ENCODE measurements at places on chromosomes 5 and 9. TPM values are rescaled to one million over a fixed set of nuclear protein-coding genes. Genes with fewer than 3 reads are reported as not detected.

DNA sequence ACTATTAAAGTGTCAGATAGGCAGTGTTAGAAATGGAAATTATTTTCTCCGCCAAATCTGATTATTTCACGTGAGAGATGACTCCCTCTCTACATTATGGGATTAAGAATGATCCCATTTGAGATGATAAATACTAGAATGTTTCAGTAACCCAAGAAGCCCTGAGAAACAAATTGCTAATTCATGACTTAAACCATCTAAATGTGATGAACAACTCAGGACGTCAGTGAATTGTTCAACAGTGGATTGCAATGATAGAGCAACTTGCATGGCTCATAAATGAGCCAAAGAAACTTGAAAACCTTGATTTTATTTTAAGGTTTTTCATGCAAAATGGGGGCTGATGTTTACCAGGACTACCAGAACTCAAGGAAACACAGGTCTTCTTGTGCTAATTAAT, 350.5 kb upstream of the WWC1 start:
- no peaks in the 10 kb centered on the region for H3K36me3 ChIP-seq
- no peak overlapping the region for H3K27ac ChIP-seq
- H3K4me3 ChIP-seq: no peak overlapping the region
- H3K4me1 ChIP-seq: peaks cover 9% of the 10 kb centered on the region
- no peak for DNase-seq

GRCh38 chr5:96896806-96897205, 20.5 kb downstream of the ERAP2 start:
- H3K27ac ChIP-seq: peak overlapping the region; percentile 96
- no peak for DNase-seq
- H3K4me1 ChIP-seq: peaks cover 50% of the 10 kb centered on the region
- H3K27me3 ChIP-seq: no peaks in the 10 kb centered on the region

- H3K4me3 ChIP-seq: no peak overlapping the region
- no peaks in the 10 kb centered on the region for H3K27me3 ChIP-seq
- no peaks in the 10 kb centered on the region for H3K4me1 ChIP-seq
- peaks cover 64% of the 10 kb centered on the region for H3K36me3 ChIP-seq
Measured at GRCh38 chr9:131610231-131610761, 65.0 kb downstream of the PRRT1B start.

- H3K36me3 ChIP-seq: no peaks in the 10 kb centered on the region
- H3K4me1 ChIP-seq: no peaks in the 10 kb centered on the region
- H3K27me3 ChIP-seq: peaks cover 14% of the 10 kb centered on the region
- H3K4me3 ChIP-seq: no peak overlapping the region
- H3K27ac ChIP-seq: no peak overlapping the region
Measured at GRCh38 chr5:39640552-39640951, 215.8 kb upstream of the DAB2 start.

DNA sequence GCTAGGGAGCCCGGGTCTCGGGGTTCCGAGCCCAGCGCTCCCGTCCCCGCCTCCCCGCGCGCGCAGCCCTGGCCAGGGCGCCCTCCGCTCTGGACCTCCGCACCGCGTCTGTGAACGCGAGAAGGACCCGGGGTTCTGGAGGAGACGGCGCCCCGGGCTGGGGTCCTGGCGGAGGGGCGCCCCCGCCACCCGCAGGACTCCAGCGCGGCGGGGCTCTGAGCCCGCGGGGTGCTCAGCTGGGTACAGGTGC, 431 bp downstream of the TMOD1 start:
- DNase-seq: no peak
- H3K36me3 ChIP-seq: no peaks in the 10 kb centered on the region
- H3K27me3 ChIP-seq: peaks cover 47% of the 10 kb centered on the region
- peaks cover 13% of the 10 kb centered on the region for H3K4me1 ChIP-seq

GRCh38 chr9:33714989-33715388, 80.4 kb upstream of the PRSS3 start:
- no peaks in the 10 kb centered on the region for H3K36me3 ChIP-seq
- no peak overlapping the region for H3K4me3 ChIP-seq
- DNase-seq: no peak

The PCDHGA11 gene
- total RNA-seq: 0.39 TPM

DNA sequence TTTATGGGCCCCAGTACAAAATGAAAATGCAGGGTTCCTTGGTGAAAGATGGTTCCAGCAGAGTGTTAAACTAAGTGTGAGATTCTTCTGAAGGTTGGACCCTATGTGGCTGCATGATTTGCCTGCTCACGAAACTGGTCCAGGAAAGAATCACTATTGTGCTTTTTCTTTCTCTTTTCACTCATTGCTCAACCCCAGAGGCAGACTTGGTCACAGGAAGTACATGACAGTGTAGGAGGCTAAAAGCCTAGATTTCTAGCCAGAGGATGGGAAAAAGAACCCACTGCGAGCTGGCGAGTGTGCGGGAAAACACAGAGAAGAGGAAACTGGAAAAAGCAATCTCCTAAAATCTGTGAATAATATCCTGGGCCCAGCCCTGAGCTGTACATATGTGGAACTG, 18.6 kb downstream of the SLC36A2 start:
- no peaks in the 10 kb centered on the region for H3K36me3 ChIP-seq
- no peak overlapping the region for H3K4me3 ChIP-seq
- H3K4me1 ChIP-seq: no peaks in the 10 kb centered on the region
- no peak for DNase-seq
- no peak overlapping the region for H3K27ac ChIP-seq
- H3K27me3 ChIP-seq: peaks cover 11% of the 10 kb centered on the region

DNA sequence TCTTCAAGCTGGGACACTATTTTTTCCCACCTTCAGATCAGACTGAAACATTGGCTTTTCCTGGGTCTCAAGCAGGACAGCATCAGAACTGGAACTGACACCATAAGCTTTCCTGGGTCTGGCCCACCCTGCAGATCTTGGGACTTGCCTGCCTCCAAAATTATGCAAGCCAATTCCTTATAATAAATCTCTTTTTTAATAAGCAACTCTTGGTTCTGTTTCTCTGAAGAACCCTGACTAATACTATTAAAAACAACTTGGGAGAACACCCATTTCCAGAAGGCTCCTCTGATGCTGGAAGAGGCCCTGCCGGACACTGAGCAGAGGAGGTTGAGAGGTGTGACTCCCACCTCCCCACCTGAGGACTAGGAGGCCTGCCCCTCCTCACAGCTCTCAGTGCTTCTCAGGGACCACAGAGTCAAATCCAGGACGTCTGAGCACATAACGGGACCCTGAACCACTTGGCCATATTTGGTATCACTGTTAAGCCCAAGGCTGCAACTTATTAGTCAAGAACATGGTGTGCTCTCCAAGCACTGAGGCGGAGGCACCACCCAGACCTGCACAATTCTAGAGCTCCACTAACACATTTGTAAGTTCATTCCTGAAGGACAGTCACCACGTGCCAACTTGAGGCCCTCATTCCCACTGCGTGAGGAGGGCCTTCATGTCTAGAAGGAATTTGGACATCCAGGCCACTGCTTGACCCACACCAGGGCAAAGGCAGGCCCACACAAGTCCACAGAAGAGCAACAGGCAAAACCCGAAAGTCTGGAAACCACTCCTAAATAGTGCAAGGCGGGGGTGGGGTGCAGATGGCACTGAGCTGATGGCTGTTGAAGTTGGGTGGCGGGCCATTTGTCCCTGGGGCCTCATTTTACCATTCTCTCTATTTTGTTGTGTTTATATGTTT, 9.5 kb downstream of the SHC3 start:
- peaks cover 25% of the 10 kb centered on the region for H3K27me3 ChIP-seq
- H3K27ac ChIP-seq: no peak overlapping the region
- no peaks in the 10 kb centered on the region for H3K36me3 ChIP-seq
- no peaks in the 10 kb centered on the region for H3K4me1 ChIP-seq
- DNase-seq: no peak

DNA sequence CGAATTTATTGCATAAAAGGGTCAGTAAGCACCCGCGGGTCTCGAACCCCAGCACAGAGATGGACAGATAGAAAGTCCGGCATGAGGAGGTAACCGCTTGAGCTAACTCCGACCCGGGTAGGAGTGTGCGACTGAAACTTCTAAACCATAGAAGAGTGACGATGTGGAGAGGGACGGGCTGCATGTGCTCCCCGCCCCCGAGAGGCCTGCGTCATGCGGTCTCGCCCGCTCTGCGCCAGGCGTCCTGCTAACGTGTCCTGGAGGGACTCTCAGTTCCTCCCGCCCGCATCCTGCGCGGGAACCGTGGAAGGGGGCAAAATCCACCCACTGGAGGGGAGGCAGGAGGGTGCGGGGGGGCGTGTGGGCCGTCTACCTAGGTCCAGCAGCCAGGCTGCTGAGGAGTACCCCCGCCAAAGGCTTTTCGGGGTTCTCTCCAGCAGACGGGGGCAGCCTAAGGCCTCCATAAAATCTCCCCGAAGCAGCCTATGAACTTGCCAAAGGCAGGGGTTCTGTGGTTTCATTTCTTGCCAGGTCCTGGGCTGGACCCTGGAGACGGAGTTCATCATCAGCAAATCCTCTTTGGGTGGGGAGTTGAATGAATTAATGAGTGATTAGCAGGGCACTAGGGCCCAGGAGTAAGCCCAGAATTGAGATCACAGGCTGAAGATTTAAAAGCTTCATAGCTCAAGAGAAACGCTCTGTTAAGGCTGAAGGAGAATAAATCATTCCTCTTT, 51.9 kb downstream of the TGFBI start:
- peaks cover 55% of the 10 kb centered on the region for H3K27me3 ChIP-seq
- H3K36me3 ChIP-seq: no peaks in the 10 kb centered on the region
- H3K4me1 ChIP-seq: peaks cover 13% of the 10 kb centered on the region
- peak overlapping the region; percentile 77 for H3K4me3 ChIP-seq

DNA sequence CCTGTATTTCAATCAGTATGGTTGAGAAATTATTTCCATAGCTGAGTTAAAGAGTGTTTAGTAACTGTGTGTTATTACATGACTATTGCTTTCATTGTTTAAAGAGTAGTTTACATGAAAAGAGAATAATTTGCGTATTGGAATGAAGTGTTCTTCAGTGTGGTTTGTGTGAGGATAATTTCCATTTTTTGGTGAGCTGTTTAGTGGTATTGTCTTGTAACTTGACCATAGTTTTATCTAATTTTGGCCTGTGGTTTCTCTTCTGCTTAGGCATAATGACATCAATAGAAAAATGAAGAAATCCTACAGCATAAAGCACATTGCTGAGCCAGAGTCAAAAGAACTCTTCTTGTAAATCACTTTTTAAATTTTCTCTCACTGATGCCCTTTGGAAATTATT, 151.2 kb downstream of the SNCAIP start:
- no peaks in the 10 kb centered on the region for H3K27me3 ChIP-seq
- no peak overlapping the region for H3K4me3 ChIP-seq
- DNase-seq: no peak

- H3K27me3 ChIP-seq: no peaks in the 10 kb centered on the region
- H3K4me3 ChIP-seq: no peak overlapping the region
- DNase-seq: no peak
- H3K36me3 ChIP-seq: peaks cover 79% of the 10 kb centered on the region
Measured at GRCh38 chr9:110168486-110168885, 39.5 kb downstream of the C9orf152 start.

The SLC34A1 gene
- not detected for total RNA-seq

DNA sequence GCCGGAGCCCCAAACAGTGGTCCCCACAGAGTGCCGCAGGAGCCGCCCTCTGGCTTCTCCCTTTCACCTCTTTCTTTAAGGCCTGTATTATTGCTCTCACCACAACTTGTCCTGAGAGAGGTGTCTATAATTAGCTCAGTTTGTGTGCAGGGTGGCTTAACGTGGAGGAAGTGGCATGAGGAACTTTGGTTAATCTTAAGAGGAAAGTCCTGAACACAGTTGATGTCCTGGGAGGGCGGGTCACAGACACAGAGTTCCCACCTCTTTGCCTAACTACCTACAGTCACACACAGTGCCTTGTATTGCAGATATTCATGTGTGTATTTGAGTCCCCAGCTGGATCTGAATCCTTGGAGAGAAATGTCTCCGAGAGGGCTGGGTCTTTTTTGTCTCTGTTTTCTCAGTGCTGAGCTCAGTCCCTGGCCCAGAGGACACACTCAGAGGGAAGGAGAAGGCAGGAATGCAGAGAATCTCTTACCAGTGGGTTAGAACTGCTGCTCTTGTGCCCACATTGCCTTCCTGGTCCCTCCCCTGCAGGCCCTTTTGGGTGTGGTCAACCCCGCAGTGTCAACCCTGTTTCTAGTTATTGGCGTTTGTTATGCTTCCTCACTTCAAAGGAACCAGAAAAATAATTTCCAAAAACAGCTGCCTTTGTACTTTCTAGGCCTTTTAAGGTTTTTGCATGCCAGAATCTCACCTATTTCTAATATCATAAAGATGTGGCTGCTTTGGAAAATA, 392.5 kb downstream of the KDM4C start:
- no peaks in the 10 kb centered on the region for H3K27me3 ChIP-seq
- peaks cover 18% of the 10 kb centered on the region for H3K4me1 ChIP-seq
- H3K4me3 ChIP-seq: no peak overlapping the region
- H3K27ac ChIP-seq: peak overlapping the region; percentile 31
- peaks cover 15% of the 10 kb centered on the region for H3K36me3 ChIP-seq

DNA sequence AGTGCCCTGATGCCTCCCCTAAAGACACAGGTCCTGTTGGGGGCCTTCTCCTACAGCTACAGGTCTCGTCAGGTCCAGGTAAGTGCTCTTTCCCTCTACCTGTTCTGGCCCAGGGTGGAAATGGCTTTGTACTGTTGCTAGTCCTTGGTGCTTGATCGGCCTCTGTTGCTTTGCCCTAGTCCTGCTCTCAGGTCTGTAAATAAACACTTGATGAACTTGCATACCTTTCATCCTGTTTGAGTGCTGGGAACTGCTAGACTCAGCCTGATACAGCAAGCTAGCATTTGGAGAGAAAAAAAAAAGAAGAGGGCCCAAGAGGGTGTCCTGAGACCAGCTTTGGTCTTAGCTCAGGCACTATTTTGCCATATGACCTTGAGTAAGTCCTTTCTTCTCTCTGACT, 21.8 kb upstream of the ZNF618 start:
- H3K27me3 ChIP-seq: no peaks in the 10 kb centered on the region
- peaks cover 2% of the 10 kb centered on the region for H3K4me1 ChIP-seq
- no peak overlapping the region for H3K27ac ChIP-seq
- no peak overlapping the region for H3K4me3 ChIP-seq
- H3K36me3 ChIP-seq: no peaks in the 10 kb centered on the region

The SPATA31E1 gene
- total RNA-seq: not detected

- no peak overlapping the region for H3K4me3 ChIP-seq
- no peaks in the 10 kb centered on the region for H3K36me3 ChIP-seq
- H3K27ac ChIP-seq: no peak overlapping the region
- H3K4me1 ChIP-seq: no peaks in the 10 kb centered on the region
Measured at GRCh38 chr9:82490019-82490499, 501.5 kb downstream of the SPATA31D1 start.

GRCh38 chr5:69368458-69369339, 621 bp downstream of the AK6 start:
- DNase-seq: peak; percentile 18
- H3K36me3 ChIP-seq: peaks cover 38% of the 10 kb centered on the region
- peaks cover 31% of the 10 kb centered on the region for H3K4me1 ChIP-seq
- no peaks in the 10 kb centered on the region for H3K27me3 ChIP-seq
- peak overlapping the region; percentile 97 for H3K27ac ChIP-seq

- peaks cover 16% of the 10 kb centered on the region for H3K4me1 ChIP-seq
- H3K4me3 ChIP-seq: no peak overlapping the region
- no peaks in the 10 kb centered on the region for H3K27me3 ChIP-seq
- DNase-seq: peak; percentile 26
- no peak overlapping the region for H3K27ac ChIP-seq
- peaks cover 38% of the 10 kb centered on the region for H3K36me3 ChIP-seq
Measured at GRCh38 chr5:151740336-151740942, 18.0 kb downstream of the ATOX1 start.

GRCh38 chr9:100377015-100377414, 24.3 kb upstream of the TEX10 start:
- H3K36me3 ChIP-seq: no peaks in the 10 kb centered on the region
- H3K27ac ChIP-seq: no peak overlapping the region
- H3K4me1 ChIP-seq: no peaks in the 10 kb centered on the region
- no peaks in the 10 kb centered on the region for H3K27me3 ChIP-seq
- H3K4me3 ChIP-seq: no peak overlapping the region

The CXCL14 gene
- total RNA-seq: not detected

The SLC31A2 gene
- 4.7 TPM for total RNA-seq
